ENCODE measurements at places on chromosomes 11 and 22.
A peak's percentile ranks its signal among the peaks of the same experiment; 100 is the strongest.

DNA sequence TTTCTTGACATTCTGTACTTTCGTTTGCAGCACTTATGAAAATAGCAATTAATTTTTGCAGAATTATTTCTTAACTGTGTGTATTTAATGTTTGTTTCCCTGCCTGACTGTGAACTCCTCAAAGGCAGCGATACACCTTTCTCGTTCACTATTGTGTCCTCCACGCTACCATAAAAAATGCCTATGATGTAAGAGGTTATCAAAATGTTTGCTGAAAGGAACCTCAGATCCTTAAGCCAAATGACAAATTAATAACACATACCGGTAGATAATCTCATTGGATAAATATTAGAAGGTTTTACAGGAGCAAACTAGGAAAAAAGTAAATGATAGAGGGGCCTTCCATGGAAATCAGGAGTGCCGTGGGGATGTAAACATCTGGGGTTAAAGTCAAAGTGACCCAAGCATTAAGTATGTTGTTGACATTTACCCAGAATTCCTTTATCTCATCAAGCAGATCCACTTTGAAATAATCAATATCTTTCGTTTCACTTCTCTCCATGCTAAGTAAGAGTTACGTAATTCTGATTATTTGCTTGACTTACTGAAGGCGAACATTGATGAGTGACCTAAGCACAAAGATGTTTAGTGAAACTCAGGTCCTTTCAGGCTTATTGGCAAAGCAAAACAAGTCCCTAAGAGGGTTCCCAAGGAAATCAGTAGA is 2.6 kb upstream of the OOSP3 start:
- no peaks in the 10 kb centered on the region for H3K4me1 ChIP-seq
- peaks cover 1% of the 10 kb centered on the region for H3K36me3 ChIP-seq
- no peak overlapping the region for H3K4me3 ChIP-seq
- DNase-seq = no peak

DNA sequence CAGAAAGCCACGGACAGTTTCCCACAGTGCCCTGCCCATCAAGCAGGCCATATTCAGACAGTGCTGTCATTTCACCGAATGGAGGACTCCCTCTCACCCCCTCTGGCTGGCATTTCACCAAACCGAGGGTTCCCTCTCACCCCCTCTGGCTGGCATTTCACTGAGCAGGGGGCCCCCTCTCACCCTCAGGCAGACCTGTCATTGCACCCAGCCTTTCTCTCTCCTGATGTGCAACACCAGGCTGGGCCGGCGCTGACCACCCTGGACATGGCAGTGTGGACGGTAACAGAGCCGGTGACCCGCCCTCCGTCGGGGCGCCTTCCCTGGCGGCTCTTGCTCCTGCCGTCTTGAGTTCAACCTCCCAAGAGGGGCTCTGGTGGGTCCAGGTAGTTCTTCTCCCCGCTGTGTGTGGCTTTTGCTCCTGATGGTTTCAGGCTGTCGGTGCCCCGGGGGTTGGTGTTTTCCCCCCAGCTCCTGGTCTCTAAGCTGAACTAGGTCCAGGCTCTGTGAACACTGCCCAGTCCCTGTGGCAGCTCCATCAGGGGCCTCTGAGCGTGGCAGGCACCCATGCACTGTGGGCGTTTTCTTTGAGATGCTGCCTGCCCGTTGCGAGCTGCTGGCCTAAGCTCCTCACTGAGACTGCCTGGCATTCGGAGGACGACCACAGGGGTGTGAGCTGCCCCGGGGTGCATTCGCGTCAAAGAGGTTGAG is 46.9 kb downstream of the SMIM38 start:
- no peak overlapping the region for H3K4me3 ChIP-seq
- no peaks in the 10 kb centered on the region for H3K36me3 ChIP-seq
- no peak overlapping the region for H3K27ac ChIP-seq
- peaks cover 10% of the 10 kb centered on the region for H3K4me1 ChIP-seq
- peaks cover 16% of the 10 kb centered on the region for H3K27me3 ChIP-seq

GRCh38 chr11:19196432-19196831 is 5.4 kb downstream of the CSRP3 start:
- H3K27me3 ChIP-seq = no peaks in the 10 kb centered on the region
- no peak for DNase-seq
- no peak overlapping the region for H3K4me3 ChIP-seq
- no peaks in the 10 kb centered on the region for H3K36me3 ChIP-seq

DNA sequence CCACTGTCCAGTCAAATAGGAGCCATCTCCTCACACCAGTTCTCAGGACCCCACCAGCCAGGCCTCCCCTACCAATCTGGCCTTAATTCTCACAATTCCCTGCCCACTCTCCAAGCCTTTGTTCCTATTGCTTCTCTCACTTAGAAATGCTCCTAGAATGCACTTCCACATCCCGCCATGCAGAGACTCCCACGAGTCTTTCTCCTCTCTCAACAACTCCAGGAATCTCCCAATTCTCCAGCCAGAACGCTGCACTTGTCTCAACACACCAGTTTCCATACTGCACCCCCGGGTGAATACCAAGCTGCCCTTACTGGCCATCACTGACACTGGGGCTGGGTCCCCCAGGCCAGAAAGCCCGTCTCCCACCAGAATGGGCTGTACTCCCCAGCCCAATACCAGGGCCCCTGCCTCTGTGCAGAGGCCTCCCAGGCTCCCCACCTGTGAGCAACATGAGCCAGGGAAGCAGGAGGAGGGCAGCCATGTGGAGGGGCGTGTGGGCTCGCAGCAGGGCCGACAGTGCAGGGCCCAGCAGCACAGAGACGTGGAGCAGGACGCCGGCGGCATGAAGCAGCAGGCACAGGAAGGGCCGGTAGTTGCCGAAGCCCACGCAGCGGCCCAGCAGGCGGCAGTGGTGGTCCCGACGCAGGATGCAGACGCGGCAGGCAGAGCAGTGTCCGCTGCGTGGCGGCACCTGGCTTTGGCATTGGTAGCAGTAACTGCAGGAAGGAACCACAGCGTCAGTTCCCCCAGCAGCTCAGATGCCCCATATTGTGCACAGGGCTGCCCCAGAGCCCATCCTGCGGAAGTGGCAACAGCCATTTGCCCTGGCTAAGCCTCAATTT is 2.4 kb downstream of the ZDHHC24 start:
- H3K27ac ChIP-seq = peak overlapping the region; percentile 90
- peaks cover 10% of the 10 kb centered on the region for H3K36me3 ChIP-seq
- peak overlapping the region; percentile 58 for H3K4me3 ChIP-seq
- H3K4me1 ChIP-seq = peaks cover 36% of the 10 kb centered on the region

DNA sequence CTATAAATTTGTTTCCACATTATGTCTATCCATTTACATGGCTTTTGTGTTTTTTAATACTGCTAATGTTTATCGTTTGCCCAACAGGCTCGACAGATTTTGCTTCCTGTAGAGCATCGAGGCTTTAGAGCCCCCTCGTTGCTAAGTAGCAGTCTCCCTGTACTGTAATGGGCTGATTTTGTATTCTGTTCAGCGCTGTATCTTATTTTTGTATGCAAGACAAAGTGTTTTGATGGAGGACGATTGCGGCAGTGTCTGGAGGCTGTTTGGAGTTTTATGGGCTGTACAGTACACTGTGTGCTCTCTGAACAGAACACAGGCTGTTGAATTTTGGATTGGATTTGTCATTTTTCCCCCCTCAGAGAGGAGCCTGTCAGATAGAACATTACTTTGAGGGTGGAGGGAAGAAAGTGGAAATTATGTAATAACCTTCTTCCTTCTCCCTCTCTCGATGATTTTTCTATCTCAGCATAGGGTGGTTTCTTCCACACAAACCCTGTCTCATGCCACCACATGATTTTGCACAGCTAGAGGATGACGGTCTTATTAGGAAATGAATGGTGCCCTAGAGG is 104.4 kb downstream of the ZBTB16 start:
- H3K27me3 ChIP-seq = no peaks in the 10 kb centered on the region
- peaks cover 74% of the 10 kb centered on the region for H3K4me1 ChIP-seq
- H3K4me3 ChIP-seq = no peak overlapping the region
- peaks cover 4% of the 10 kb centered on the region for H3K36me3 ChIP-seq
- H3K27ac ChIP-seq = no peak overlapping the region

- no peak overlapping the region for H3K4me3 ChIP-seq
- peaks cover 21% of the 10 kb centered on the region for H3K27me3 ChIP-seq
- DNase-seq = no peak
- H3K36me3 ChIP-seq = no peaks in the 10 kb centered on the region
Measured at GRCh38 chr22:33022231-33022630, 36.0 kb downstream of the SYN3 start.

DNA sequence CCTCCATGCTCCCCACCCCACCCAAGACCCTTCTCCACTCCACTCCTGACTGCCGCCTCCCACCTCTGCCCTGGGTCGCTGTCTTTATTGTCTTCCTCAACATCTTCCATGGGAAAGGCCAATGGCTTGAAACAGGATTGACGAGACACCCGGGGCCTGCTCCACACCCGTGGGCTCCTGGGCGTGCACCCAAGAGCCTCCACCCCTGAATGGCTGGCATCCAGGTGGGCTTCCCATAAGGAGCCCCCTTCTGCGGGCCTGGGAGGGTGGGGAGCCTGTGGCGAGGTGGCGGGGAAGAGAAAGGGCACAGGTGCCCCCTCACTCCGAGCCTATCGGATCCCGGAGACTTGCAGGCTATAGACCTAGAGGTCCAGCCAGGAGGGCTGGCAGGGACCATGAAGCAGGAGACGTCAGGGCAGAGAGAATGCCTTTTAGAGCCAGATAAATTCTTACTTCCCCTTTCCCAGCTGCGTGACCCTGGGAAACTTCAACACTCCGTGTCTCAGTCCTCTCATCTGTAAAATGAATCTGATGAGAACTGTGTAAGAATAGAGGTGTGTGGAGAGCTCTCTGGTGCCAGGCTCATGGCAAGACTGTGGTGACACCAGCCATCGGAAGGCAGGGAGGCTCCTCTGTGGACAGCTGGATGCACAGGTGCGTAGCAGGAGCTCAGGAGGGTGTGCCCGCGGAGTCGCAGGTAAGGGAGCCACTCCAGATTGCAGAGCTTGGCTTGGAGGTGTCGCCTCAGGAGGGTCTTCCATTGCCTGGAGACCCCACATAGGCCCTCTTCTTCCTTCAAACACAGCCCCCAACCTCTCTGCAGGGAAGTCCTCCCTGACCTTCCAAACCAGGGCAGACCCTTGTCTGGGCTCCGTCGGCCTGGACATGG is 53.9 kb downstream of the SMIM38 start:
- H3K27ac ChIP-seq = no peak overlapping the region
- DNase-seq = no peak
- peaks cover 33% of the 10 kb centered on the region for H3K27me3 ChIP-seq
- peaks cover 29% of the 10 kb centered on the region for H3K4me1 ChIP-seq
- H3K4me3 ChIP-seq = no peak overlapping the region
- H3K36me3 ChIP-seq = no peaks in the 10 kb centered on the region

Data from activated T-cell treated with anti-CD3 and anti-CD28 coated beads, Interleukin-2, amount 50 U/mL, for 72 hours (primary cell).